ENCODE measurements at places on chromosomes 11 and 22.
A peak's percentile ranks its signal among the peaks of the same experiment; 100 is the strongest.

DNA sequence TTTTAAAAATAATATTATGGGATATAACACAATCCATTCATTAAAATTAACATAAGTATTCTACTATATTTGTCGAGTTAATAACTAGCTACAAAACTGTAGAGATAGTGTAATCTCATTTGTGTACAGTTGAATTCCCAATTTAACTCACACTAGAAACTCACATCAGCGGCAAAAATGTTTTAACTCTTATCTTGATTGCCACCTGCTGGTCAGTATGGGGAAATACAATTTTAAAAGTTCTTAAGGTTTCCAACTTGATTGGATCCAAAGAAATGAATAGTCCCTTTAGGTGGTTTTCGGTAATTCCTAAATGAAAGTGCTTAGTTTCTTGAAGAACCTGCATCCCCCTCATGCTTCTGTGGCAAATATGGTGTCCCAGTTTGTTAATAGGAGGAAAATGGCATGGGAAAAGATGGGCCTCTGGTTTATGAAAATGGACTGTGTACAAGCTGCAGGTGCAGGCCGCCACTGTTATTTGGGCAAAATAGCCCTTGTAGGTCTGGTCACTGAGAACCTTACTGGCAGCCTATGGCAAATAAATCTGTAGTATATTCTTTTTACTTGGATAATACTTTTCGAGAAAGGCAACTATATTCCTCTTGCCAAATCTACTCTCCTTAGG is 33.7 kb upstream of the SLC17A6 start:
- DNase-seq, result no peak

DNA sequence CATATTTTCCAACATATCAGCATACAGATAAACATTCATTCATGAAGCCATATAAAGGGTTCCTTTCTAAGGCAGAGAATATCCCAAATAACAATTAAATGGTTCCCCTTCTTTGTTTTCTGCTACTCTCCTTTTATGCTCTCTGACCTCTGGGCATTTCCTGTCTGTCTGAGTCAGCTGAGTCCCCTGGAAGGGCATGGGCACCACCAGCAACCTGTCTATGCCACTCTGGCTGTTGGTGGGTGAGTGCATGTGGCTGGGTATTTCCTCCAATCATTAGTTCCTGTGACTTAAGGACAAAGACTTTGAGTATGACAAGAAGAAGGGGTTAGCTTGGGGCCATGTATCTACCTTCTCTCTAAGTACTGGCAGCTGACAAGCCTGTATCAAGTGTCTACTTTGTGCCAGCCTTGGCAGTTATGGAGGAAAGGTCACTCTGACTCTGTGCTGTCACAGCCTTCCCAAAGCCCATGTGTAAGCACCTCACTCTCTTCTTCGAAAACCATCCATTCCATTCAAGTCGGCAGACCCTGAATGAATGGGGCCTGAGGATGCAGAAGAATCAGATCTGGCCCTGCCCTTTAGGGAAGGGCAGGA is 86.3 kb upstream of the PHOX2A start:
- DNase-seq, result no peak

- no peak for DNase-seq
Observed at GRCh38 chr11:47071791-47072261, 104.9 kb downstream of the ARFGAP2 start.

- no peak for DNase-seq
Observed at GRCh38 chr11:64644647-64645275, 53.7 kb downstream of the SLC22A12 start.

- DNase-seq, result no peak
Observed at GRCh38 chr11:90601261-90601660, 378.4 kb upstream of the CHORDC1 start.

DNA sequence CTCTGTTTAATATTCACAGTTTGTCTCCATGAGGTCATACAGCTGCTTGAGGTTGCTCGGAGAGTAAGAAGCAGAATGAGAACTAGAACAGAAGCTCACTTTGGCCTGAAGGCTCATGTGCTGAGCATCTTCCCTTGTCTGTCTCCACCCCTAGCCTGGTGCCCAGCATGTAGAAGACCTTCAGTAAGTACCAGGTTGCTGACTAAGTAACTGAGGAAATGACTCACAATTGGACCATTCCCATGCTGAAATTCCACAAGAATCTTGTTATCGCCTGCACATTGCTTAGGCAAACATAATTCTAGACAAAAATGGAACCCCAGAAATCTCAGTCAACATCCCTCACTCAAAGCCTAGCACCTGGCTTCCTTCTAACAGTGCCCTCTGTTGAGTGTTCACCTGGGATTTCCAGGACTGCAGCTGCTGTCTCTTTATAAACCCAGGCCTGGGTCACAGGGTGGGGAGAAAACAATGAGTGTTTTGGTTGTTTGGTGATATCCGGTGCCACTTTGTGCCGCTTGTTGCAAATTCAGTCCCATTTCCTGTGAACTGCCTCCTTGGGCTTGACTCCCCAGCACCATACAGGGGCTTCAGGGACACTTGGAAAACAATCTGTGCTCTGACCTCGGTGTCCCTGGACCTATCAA is 406.8 kb downstream of the ETS1 start:
- DNase-seq, result no peak

- DNase-seq, result peak; percentile 71
Observed at GRCh38 chr22:29394931-29395581, 6.7 kb upstream of the AP1B1 start.

DNA sequence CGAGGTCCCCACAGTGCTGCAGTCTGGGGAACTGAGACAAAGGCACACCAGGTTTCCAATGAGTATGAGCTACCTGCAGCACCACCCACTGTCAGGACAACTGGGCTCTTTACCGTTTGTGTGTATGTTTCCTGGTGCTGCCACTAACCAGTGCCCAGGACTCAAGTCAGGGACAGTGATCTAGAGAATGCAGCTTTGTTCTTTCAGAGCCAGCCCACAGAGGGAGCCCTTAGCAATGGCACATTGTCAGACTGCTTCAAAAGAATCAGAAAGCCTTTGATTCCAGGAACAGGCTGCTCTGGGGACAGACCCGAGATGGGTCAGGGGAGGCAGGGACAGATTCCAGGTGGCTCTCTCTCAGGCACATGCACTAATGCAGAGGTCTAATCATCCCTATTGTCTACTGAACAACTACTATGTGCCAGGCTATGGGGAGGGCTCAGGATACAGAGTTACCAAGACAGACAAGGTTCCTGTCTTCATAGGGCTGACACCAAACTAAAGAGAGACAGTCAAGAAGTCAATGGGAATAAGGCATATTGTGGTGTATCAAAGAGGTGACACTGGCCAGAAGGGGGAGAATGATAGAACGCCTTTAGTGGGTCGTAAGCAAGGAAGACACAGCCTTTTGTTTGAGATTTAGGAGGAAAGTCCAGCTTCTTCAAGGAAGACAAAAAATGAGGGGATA is 103.7 kb downstream of the VPREB1 start:
- DNase-seq, result no peak

- no peak for DNase-seq
Observed at GRCh38 chr11:59918480-59918879, 19.8 kb upstream of the OOSP1 start.

DNA sequence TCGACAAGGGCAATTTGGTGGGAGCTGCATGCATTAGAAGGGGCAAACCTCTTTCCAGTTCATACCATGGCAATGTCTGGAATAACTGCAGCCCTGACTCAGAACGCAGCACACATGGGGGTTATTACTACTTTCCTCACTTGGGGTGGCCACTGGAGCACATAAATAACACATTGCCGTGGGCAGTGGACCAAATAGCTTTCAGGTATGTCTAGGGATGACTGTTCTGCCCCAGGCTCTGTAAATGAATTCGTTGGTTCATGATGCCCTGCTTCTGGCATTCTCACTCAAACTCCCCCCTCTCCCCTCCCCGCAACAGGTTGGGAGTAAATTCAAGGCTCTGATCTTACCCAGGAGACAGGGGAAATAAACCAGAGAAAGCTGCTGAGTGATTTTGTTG is 238.0 kb upstream of the PLET1 start:
- no peak for DNase-seq

- no peak for DNase-seq
Observed at GRCh38 chr22:49871482-49871881, 17.8 kb downstream of the ZBED4 start.

DNA sequence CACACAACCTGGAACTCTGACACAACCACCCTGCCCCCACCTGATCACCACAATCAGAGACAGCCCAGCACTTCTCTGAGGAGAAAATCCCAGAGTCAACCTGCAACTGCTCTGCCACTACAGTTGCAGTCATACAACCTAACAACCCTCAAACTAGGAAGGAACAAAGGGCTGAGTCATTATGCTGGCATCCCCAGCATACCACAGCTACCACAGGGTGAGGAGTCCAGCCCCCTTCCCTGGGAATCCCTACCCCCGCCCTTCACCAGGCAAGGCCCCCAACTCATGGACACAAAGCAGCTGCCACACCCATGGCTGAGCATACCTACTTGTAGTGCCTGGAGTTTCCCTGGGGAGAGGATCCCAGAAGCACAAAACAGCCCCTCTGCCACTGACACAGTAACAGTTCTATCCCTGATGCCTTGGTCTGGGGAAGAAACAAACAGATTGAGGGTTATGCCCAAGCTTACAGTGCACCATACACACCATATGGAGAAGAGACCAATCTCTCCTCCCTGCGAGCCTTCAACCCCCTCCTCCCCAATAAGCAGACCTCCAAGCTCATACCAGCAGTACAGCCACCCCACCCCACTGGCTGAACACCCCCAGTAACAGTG is 68.5 kb upstream of the C11orf58 start:
- no peak for DNase-seq

GRCh38 chr11:117794772-117795629 is 2.0 kb downstream of the DSCAML1 start:
- DNase-seq, result no peak

DNA sequence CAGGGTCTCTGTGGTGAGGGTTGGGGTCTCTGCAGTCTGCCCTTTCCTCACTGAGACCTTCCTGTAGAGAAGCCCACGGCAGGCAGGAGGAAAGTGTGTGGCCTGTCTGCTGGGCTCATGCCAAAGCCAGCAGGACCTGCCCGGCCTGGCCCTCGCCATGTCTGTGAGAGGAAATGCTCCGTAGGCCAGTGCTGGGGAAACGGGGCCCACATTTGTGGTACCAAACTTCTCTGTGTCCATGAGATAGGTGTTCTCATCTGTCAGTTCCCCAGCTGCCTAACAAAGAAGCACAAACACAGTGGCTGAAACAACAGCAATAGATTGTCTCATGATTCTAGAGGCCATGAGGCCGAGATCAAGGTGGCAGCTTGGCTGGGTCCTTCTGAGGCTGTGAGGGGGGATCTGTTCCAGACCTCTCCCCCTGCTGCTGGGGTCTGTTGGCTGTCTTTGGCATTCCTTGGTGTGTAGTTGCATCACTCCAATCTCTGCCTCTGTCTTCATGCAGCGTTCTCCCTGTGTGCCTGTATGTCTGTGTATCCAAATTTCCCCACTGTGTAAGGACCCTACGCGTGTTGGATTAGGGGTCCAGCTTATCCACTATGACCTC is 772.5 kb downstream of the TBC1D22A start:
- no peak for DNase-seq
